Dermis blood vessel endothelial cell (primary cell): ENCODE measurements at places on chromosomes 5 and 9. TPM values are rescaled to one million over a fixed set of nuclear protein-coding genes. Genes with fewer than 3 reads are reported as not detected.

SERINC5 gene
- total RNA-seq: 14.8 and 16.2 TPM in 2 replicates

OR1J2 gene
- total RNA-seq: not detected in 2 replicates

BARX1 gene
- total RNA-seq: not detected in 2 replicates

ANKRD31 gene
- total RNA-seq: 0.05 TPM in 1 of 2 replicates, not detected in the other

PCDHGA6 gene
- total RNA-seq: 2.2 TPM in 2 replicates

DMRT2 gene
- not detected in 2 replicates for total RNA-seq

TDRD7 gene
- 15.8 and 20.8 TPM in 2 replicates for total RNA-seq

NIM1K gene
- under 0.01 and 0.05 TPM in 2 replicates for total RNA-seq

PTGER4 gene
- total RNA-seq: 12.3 and 23.5 TPM in 2 replicates

SURF1 gene
- 15.3 and 31.1 TPM in 2 replicates for total RNA-seq

PAM gene
- total RNA-seq: 264 and 271 TPM in 2 replicates

KIF12 gene
- 0.14 and 0.17 TPM in 2 replicates for total RNA-seq

RANBP6 gene
- total RNA-seq: 40.7 and 42.6 TPM in 2 replicates

RNF183 gene
- total RNA-seq: not detected in 2 replicates

DAB2IP gene
- total RNA-seq: 24.3 and 38.4 TPM in 2 replicates

ARHGAP26 gene
- total RNA-seq: 49.9 and 51.7 TPM in 2 replicates

TEX48 gene
- total RNA-seq: not detected in 2 replicates

PCDHB10 gene
- total RNA-seq: 0.51 and 0.70 TPM in 2 replicates
